T-cell (primary cell): ENCODE measurements at places on chromosomes 7 and 10.

DNA sequence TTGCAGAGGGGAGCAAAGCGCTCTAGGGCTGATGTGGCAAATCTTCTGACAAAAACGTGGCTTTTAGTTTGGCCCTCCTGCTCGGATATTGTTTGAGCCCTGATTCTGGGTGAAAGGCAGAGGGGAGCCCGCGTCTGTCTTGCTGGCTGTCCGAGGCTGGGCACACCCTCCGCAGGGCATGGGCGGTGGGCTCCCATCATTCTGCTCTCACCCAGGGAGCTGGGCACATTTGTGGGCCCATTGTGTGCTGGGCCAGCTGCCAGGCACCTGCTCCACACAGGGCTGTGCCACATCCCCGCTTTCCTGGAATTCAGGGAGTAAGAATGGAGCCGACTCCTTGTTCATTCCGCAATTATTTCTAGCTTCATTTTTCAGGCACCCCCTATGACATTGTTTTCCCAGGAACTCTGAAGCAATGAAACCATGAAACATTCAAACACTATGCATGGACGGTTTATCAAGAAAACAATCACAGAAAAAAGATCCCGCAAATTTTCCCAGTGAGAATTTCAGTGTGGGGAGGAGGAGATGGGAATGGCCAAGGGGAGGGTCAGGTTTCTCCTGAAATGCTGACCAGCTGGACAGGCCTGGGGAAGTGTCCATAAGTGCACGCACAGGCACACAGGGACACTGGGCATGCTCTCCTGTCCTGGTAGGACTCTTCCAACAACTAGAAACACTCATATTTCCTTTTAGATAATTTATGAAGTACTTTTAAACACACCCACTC lies 341.1 kb downstream of the CXCL12 start:
- DNase-seq = no peak

DNA sequence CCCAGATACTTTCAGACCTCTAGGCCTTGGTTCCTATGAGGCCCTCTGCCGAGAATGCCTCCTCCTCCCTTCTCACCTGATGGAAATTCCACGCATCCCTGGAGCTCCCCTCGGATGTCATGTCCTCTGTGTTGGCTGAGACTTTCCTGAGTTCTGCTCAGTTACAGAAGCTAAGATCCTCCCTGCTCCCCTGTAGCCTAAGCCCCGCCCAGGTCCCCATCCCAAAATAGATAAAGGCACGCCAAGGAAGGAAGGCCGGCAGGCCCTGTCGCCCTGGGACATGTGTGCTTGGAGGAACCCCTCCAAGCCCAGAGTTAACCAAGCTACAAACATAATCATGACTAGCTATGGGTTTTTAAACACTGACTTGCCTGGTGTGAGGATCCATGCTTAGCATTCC lies 123.5 kb downstream of the SORBS1 start:
- no peak for DNase-seq

DNA sequence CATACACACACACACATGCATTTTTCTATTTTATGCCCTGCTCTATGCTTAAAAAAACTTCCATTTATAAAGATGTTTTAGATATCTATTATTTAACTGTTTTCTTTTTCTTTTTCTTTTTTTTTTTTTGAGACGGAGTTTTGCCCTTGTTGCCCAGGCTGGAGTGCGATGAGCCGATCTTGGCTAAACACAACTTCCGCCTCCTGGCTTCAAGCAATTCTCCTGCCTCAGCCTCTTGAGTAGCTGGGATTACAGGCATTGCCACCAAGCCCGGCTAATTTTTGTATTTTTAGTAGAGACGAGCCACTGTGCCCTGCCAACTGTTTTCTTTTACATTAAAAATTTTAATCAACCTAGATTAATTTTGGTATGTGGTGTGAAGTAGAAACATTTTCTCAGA lies 45.6 kb upstream of the PURB start:
- DNase-seq = no peak

DNA sequence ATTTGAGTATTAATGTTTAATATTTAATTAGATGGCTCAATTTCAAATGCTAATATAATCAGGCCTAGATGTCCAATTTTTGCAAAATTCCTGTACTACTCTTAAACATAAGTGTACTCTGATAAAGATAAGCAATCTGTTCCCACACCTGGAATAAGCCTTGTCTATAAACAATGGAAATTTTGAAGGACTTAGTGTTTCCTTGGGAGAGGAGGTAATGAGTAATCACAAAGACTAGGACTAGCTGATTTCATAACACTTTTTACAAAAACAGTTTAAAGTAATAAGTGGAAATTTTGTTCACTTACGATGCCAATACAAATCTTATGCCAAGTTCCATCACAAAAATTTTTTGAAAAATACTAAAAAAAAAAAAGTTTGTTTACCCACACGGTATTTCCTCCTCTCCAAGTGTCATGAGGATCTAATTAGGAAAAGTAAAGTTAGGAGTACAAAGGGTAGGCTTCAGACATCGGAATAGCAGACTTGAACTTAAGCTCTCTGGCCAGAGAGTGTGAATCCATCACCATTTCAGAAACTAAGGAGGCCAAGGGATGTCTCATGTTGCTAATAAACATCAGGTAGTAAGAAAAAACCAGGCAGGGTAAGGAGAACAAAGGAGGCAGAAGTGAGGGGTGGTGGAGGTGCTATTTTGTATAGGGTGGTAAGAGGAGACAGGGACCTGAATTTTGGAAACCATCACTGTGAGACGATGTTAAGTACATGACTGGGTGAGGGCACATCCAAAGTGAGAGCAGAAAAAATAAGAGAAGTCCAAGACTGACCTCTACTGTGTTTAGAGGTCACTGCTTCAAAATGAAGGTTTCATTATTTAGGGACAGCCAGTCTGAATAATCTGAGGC lies 61.3 kb downstream of the RAPGEF5 start:
- DNase-seq = no peak

GRCh38 chr7:124652237-124652636 lies 113.4 kb downstream of the GPR37 start:
- no peak for DNase-seq

- DNase-seq = no peak
Observed at GRCh38 chr7:157007470-157008066, 2.9 kb downstream of the MNX1 start.

GRCh38 chr10:132939957-132940790 lies 2.2 kb downstream of the CFAP46 start:
- DNase-seq = peak; percentile 21

DNA sequence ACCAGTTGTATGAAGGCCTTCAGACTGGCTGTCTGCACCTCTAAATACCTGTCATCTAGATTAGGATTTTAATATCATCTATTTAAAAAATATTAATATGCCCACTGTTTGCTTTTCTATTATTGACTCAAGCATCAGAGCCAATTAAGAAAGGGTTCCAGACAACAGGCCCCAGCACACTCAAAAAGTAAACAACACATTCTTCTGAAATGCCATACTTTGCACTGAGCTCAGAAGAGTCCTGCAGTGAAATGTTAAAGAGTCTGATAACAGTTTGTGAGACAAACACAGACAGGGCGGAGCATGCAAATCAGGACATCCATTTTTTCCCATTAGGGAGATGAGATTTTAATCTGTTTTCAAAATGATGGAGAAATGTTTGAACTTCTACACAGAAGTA lies 45.9 kb upstream of the KLF6 start:
- no peak for DNase-seq

GRCh38 chr10:74306227-74306982 lies 155.4 kb downstream of the ADK start:
- no peak for DNase-seq

- DNase-seq = peak; percentile 30
Observed at GRCh38 chr10:47165711-47166404, 134.1 kb upstream of the GDF10 start.

GRCh38 chr10:92691591-92692079 lies 1.9 kb downstream of the HHEX start:
- DNase-seq = no peak
